AG09319 (cell line): ENCODE measurements at places on chromosomes 7 and 10.
A peak's percentile ranks its signal among the peaks of the same experiment; 100 is the strongest.

DNA sequence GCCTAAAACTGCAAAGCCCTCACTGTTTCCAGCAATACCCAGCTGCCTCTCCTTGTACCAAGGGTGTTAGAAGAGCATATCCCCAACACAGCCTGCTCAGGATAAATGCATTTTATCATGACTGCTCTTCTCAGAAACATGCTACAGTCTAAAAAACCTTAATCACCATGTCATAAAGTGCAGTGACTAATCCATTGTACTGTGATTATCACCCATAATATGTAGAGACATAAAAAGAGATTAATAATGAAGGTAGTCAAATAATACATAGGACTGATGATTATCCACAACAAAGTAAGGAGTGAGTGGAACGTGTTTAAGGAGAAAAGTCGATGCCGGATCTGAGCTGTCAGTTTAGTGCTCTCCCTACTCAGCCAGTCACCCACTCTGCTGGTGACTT lies 12.2 kb upstream of the WDR11 start:
- no peak for DNase-seq

GRCh38 chr10:18635995-18636394 lies 15.4 kb downstream of the NSUN6 start:
- DNase-seq = no peak

DNA sequence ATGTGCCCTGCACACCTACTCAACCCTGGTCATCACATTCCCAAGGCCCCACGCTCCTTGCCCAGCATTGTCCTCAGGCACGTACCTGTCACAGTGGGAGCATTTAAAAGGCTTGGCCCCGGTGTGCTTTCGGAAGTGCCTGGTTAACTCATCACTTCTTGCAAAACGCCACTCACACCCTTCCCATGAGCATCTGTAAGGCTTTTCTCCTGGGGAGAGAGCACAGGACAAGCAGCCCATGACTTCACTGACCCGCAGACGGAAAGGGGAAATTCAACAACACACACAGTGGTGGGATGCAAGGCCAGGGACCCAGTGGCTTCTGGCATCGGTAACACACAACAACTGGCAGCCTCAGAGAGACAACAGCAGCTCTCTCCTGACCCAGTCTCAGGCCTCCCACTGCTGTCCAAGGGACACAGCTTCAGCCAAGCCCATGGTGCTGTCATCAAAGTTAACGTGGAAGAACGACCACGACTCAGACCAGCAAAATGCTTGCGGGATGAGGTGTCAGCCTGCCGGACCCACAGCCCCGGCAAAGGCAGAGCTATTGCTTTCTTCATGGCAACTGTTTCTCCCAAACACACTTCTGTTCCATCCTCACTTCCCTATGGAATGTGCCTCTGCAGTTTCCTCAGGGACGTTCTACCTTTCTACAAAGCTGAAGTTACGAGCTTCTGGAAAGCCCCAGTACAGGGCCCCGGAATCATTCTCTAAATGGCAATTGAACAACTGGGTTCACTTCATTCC lies 4.8 kb downstream of the KLF6 start:
- no peak for DNase-seq

GRCh38 chr7:23347682-23348180 lies 48.6 kb downstream of the MALSU1 start:
- peak; percentile 79 for DNase-seq

- no peak for DNase-seq
These were observed 73.8 kb downstream of the RBM20 start for GRCh38 chr10:110717781-110718589.

DNA sequence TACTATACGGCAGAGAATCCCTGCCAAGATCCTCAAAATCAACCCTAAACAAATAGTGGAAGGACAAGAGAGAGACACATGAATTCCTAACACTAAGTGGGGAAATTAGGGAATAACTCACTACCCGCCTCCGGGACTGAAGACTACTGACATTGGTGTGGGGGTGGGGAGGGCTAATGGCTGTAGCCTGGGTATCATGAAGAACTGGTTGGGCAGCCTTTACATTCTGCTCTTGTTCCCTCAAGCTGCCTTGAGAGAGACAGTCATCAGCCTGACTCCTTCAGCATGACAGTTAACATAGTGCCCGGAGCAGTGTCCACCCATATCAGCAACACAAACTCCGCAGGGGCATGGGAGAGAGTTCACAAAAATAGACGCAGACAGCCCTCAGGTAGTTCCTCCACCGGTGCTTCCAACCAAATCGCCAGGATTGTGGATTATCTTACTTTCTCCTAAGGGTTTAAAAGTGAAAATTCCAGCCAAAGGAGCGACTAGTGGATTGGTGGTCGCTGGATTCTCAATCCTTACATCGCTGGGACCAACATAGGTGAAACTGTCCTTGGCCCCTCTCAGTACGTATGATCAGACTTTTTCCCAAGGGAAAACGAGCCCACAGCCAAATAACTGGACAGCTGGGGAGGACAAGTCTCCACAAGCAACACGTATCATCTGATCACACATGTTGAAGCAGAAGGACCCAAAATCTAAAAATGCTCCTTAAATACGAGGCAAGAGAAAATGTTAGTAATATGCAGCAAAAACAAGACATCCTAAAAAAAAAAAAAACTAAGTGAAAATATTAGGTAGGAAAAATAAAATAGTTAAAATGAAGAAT lies 22.6 kb downstream of the TMEM254 start:
- DNase-seq = no peak

DNA sequence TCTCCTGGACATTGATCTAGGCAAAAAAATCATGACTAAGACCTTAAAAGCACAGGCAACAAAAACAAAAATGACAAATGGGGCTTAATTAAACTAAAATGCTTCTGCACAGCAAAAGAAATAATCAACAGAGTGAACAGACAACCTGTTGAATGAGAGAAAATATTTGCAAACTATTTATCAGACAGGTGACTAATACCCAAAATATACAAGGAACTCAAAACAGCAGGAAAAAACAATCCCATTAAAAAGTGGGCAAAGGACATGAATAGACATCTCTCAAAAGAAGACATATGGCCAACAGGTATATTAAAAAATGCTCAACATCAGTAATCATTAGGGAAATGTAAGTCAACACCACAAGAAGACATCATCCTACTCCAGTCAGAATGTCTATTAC lies 166.8 kb downstream of the MTERF1 start:
- no peak for DNase-seq

DNA sequence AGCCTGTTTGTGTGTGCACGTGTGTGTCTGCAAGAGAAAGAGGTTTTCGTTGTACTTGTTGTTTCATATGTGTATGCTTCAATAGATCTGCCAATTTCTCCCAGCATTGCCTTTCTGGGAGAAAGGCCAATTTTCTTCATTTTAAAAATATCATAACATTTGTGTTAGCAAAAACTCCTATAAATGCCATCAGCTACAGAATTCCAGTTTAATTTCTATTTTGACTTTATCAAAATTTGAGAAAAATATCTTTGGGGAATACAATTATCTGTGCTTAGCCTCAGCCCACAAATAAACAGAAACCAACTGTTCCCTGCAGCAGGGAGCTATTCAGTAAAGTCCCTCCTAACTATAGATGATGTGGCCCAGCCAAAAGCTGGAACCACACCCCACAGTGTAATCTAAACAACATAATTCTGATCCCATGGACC lies 68.3 kb upstream of the MGMT start:
- DNase-seq = no peak

- no peak for DNase-seq
These were observed 108.1 kb upstream of the PODXL start for GRCh38 chr7:131664570-131664969.

GRCh38 chr7:151754142-151754590 lies 122.7 kb downstream of the PRKAG2 start:
- DNase-seq = peak; percentile 96

GRCh38 chr10:5450605-5451384 lies 38.4 kb downstream of the NET1 start:
- DNase-seq = no peak

- no peak for DNase-seq
These were observed 31.0 kb downstream of the AMZ1 start for GRCh38 chr7:2719007-2719406.

DNA sequence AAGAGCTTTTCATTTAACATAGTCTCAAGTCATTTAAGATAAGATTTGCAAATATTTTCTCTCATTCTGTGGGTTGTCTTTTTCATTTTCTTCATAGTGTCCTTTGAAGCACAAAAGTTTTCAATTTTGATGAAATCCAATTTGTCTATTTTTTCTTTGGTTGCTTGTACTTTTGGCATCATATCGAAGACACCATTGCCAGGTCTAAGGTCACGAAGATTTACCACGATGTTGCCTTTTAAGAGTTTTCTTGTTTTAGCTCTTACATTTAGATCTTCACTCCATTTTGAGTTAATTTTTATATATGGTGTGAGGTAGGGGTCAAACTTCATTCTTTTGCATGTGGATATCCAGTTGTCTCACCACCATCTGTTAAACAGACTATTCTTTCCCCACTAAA lies 34.7 kb downstream of the TMEM270 start:
- no peak for DNase-seq

DNA sequence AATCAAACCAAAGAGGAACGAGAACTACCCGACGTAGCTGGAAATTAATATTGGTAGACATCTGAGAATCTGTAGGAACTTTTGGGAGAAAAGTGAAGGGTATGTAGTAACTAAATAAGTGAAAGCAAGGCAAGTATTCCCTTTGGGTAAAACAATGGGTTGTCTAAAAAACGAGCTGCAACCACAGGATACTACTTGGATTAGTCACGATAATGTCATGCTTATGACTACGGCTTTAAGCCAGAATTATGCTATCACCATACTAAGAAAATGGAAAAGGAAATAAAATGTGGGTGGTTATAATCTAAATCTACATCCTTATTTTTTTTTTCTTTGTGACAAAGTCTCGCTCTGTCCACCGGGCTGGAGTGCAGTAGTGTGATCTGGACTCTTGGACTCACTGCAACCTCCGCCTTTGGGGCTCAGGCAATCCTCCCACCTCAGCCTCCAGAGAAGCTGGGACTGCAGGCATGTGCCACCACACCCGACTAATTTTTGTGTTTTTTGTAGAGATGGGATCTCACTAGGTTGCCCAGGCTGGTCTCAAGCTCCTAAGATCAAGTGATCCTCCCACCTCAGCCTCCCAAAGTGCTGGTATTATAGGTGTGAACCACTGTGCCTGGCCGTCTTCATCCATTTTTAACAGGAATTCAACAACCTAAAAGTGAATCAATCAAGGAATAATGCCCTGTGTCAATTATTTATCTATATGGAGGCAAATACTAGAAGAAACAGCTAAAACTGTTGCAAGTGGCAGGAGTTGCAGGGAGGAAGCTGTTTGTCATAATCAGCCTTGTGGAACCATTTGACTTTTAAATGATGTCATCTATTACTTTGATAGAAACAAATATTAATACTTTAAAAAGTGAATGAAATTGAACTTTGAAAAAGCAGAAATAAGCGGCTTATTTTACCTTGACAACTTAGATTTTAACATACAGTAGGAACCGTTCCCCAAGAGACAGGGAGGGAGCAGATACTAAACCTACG lies 189.3 kb downstream of the PRPF18 start:
- DNase-seq = peak; percentile 36

GRCh38 chr7:159008417-159008816 lies 136.2 kb downstream of the VIPR2 start:
- DNase-seq = no peak

GRCh38 chr10:8084799-8085198 lies 30.3 kb downstream of the GATA3 start:
- no peak for DNase-seq

DNA sequence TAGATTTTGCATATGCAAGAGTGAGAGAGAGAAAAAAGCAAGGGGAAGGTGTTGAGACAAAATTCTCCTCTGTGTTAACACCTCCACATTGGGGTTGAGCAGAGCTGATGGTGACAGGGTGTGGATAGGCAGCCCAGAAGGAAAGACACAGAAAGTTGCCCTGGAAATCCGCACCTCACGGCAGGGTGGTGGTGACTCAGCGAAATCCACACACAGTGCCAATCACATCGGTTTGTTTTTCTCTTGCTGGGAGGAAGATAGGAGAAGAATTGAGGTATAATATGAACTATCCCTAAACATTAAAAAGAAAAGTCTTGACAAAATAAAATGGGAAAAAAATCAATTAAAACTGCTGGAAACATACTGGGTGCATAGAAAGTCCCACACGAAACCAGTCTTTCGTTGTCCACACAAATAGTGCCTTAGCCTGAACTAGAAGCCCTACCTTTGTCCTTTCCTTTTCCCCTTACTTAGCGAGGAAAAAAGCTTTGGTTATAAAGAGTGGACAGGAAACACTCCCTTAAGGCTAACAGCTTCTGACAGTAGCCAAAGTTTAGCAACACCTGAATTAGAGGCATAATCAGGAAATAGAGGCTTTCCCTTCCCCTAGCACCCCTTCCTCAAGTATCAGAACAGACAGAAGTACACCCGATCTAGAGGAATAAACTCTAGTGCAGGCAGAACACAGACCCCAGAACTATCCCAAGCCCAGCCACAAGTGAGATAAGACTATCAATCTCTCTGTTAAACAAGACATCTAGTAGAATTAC lies 39.2 kb upstream of the DNAJC1 start:
- no peak for DNase-seq

GRCh38 chr7:114153700-114154099 lies 234.9 kb upstream of the PPP1R3A start:
- no peak for DNase-seq

DNA sequence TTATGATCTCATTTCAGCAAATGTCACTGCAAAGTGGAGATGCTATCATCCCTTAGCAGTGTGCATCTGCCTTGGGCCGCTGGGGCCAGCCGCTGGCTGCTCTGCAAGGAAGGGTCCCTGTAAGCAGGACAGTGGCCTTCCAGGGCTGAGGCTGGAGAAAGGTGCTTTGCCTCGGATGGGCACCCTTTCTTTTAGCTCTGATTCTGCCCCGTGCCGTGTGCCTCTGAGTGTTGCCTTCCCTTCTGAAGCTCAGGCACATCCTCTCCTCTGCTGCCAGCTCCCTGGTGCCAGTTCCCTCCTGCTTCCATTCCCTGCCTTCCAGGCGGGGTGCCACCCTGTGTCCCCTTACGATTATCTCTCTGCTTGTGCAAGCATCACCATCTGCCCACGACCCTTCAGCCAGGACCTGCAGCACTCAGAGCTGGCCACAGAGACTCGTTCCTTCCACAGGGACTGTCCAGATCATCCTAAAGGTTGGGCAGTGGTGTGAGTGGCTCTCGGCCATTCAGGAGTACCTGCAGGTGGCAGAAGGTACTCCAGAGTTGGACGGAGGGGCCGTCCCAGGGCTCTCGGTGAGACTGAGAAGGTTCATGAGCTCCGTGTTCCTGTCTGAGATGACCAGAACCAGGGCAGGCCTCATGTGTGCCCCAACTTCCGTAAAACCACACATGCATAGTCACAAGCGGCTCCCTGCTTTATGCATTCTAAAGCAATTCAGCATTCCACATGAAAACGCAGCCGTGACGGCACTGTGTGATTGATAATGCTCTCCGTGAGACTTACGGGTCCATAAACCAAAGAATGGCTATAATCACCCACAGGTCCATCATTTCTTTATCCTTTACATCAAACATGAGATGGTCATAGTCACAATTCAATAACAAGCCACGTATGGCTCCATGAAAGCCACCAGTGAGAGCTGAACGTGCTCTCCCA lies 371.4 kb downstream of the DNAJB6 start:
- no peak for DNase-seq

DNA sequence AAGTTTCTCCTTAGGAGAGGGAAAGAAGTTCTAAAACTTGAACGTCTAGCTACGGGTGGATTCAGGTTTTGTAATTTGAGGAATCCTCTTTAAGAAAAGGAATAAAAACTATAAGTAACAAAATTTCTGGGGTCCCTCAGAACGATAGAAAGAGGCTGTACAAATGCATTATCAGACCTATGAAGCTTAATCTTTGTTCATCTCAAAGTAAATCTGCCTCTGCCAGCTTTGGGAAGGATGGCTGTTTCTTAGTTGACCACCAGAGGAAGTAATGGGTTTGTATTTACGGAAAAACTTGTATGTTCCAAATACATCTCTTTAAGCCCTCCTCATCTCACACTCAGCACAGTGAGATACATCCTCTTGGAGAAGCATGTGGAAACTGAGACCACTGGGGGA lies 864 bp downstream of the PSTK start:
- peak; percentile 12 for DNase-seq
